ENCODE measurements at places on chromosomes 12 and 14.

- ATAC-seq: no peak
Observed at GRCh38 chr12:130013771-130014484, 110.1 kb upstream of the TMEM132D start.

DNA sequence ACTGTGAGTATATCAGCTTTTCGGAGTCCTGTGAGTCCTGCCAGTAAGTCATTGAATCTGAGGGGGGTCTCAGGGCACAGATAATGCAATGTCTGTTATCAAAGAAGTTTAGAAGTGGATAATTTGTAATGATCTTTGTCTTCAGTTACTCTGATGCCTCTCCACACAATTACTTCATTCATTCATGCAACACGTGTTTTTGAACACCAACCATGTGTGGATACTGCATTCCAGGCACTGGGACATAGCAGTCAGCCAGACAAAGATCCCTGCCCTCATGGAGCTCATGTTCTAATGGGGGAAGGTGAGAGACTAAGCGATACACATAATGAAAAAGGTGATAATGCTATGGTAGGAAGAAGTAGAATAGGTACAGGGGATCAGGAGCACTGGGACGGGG, 60.8 kb upstream of the SCN8A start:
- no peak for ATAC-seq

GRCh38 chr12:71958993-71959578, 20.4 kb downstream of the TPH2 start:
- ATAC-seq: no peak

DNA sequence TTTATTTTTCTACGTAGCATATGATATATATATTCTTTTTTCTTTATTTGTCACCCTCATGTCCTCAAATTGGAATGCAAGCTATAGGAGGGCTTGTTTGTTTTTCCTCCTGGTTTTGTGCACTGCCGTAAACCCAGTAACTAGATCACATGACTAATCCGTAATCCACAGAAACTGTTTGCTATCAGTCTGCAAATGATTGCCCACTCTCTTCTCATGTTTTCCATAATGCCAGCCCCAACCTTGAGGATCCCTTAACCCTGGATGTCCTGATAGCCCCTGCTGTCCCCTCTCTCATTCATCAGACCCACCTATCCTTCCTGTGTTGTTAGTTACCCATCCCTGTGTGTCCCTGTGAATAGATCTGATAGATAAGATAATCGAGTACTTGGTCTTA, 94.0 kb downstream of the TSPAN9 start:
- no peak for ATAC-seq

- ATAC-seq: no peak
Observed at GRCh38 chr14:103641161-103641560, 12.2 kb downstream of the KLC1 start.

GRCh38 chr14:21093769-21094681, 4.4 kb downstream of the ZNF219 start:
- no peak for ATAC-seq

GRCh38 chr14:83171761-83172160, 1638.1 kb upstream of the SEL1L start:
- no peak for ATAC-seq

DNA sequence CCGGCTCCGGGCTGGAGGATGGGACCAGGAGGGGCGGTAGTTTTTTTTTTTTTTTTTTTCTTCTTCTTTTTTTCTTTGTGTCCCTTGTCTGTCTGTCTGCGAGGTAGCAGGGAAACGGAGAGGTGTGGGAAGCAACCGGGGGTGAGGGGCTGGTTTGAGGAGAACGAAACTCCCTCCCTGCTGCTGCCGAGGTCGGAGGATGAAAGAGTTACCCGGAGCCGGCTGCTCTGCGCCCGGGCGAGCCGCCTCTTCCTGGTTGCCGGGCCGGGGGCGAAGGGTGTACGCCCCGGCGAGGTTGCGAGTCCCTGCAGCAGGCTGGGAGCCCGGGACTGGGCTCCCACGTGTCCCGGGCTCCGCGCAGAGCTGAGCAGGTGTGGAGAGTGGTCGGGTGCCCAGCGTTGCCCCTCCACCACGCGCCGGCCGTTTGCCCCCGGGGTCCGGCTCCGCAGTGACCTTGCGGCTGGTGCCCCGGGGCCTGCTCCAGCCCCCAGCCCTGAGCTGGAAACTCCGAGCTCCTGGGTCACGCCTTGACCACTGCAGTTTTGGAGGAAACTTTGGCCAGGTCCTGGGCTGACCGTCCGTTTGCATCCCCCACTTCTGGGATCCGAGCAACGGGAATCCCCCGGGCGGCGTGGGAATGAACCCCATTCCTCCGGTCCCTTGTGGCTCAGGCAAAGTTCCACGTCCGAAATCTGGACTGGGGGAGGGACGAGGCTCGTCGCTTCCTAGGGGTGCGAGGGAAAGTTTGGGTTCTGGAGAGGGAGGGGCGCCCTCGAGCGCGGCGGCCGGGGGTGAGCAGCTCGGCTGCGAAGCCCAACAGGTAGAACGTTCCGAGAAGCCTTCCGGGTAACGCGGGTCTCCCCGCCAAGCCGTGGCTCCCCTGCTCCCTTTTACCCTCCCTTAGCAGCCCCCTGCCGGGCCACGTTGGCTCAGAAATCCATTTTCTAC, 1.3 kb downstream of the CHST11 start:
- ATAC-seq: peak; percentile 12

DNA sequence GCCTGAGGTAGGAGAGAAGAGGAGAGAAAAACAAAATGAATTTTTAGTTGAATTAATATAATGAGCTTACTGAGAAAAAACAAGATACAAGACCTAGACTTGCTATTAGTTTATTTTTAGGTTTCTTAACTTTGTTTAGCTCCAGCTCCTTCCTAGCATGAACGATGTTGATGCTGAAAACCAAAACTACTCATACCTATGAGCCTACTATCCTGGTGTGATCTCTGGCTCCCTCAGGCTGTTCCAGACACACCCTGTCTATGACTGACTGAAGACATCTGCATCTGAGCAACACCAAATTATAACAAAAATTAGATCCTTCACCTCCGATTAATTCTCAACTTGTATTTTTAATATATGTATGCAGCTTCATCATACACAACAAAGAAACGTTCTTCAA, 190.4 kb downstream of the SLC5A8 start:
- ATAC-seq: no peak

DNA sequence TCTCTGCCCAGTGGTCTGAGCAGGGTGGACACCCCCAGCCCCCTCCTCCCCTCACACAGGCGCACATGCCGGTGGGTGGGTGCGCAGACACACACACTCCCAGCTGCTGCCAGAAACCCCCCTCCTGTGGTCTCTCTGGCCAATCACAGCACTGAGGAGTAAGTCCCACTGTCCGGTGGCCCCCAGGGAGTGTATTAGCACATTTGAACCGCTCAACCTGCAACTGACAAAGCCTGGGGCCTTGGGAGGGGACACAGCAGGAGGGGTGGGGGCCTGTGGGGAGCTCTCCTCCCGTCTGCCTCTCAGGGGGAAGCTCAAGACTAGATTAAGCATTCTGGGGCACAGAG, 11.7 kb downstream of the FIGNL2 start:
- no peak for ATAC-seq

DNA sequence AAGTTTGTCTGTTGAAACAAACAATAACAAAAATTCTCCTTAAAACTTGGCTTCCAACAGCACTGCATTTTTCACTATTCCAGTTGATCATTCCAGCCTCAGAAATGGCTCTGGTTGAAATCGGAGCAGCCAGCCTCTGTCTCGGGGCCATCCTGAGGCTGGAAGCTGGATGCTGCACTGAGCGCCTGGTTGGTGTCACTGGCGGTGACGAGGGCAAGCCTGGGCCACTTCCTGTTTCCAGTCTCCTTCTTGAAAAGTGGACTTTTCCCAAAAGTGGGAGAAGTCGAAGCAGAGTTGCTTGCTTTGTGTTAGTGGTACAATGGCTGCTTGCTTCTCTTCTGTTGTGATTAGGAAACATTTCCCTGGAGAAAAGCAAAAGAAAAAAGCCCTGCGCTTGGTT, 48.7 kb downstream of the CCDC92 start:
- ATAC-seq: no peak

DNA sequence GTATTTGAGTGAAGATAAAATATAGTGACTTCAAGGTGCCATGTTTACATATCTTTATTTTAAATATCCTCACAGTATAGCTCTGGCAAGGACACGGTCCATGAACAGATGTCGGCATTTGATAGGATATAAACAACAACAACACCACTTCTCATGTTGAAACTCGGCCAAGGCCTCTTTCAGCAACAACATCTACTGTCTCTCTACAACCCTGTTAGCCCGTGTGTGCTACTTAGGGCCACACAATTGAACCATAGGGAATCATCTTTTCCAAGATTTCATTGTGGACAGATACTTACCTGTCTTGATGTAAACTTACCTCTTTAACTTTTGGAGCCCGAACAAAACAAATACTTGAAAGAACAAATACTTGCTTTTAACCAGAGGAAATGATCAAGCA, 168.7 kb upstream of the SSTR1 start:
- no peak for ATAC-seq

Data from activated CD4-positive, CD25-positive, alpha-beta regulatory T cell treated with anti-CD3 and anti-CD28 coated beads, Interleukin-2, amount 50 U/mL, for 24 hours (primary cell).